GM12878 (cell line): ENCODE measurements at places on chromosomes 11 and 22. TPM values are rescaled to one million over a fixed set of nuclear protein-coding genes. Genes with fewer than 3 reads are reported as not detected.

GRCh38 chr11:72208281-72208680, 8.3 kb upstream of the FOLR2 start:
- no peak for DNase-seq
- H3K27ac ChIP-seq, result no peak overlapping the region

- peaks cover 35% of the 10 kb centered on the region for H3K4me1 ChIP-seq
- no peak overlapping the region for H3K4me3 ChIP-seq
- H3K27me3 ChIP-seq, result no peaks in the 10 kb centered on the region
- DNase-seq, result peak; percentile 76
- H3K27ac ChIP-seq, result peak overlapping the region; percentile 56
- no peaks in the 10 kb centered on the region; the same call in 1 of the 2 replicates for H3K36me3 ChIP-seq
Observed at GRCh38 chr11:61028135-61028729, 56.8 kb downstream of the CD6 start.

DNA sequence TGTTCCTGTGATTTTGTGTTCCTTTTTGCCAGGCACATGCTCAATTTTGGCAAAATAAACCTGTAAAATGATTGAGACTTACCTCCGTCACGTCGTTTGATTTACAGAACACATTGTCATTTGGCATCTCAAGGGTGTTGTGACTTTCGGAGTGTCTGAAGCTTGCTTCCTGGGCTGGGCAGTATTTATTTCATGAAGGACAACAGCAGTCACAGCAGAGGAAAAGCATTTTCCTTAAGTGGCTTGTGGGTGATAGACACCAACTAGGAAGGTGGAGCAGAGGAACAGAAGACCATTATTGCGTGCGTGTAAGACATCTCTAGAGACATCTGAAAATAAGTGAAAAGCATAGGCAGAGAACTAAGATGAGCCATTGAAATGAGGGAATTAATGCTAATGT, 80.2 kb downstream of the SLC36A4 start:
- no peaks in the 10 kb centered on the region for H3K36me3 ChIP-seq
- H3K27me3 ChIP-seq, result no peaks in the 10 kb centered on the region
- DNase-seq, result no peak
- H3K4me3 ChIP-seq, result no peak overlapping the region
- no peak overlapping the region for H3K27ac ChIP-seq

GRCh38 chr22:38314933-38315822, 2.1 kb downstream of the CSNK1E start:
- peak overlapping the region; percentile 82 for H3K4me3 ChIP-seq
- peaks cover 47% of the 10 kb centered on the region for H3K4me1 ChIP-seq
- peak overlapping the region; percentile 85 for H3K27ac ChIP-seq
- no peak for DNase-seq
- no peaks in the 10 kb centered on the region for H3K27me3 ChIP-seq

DNA sequence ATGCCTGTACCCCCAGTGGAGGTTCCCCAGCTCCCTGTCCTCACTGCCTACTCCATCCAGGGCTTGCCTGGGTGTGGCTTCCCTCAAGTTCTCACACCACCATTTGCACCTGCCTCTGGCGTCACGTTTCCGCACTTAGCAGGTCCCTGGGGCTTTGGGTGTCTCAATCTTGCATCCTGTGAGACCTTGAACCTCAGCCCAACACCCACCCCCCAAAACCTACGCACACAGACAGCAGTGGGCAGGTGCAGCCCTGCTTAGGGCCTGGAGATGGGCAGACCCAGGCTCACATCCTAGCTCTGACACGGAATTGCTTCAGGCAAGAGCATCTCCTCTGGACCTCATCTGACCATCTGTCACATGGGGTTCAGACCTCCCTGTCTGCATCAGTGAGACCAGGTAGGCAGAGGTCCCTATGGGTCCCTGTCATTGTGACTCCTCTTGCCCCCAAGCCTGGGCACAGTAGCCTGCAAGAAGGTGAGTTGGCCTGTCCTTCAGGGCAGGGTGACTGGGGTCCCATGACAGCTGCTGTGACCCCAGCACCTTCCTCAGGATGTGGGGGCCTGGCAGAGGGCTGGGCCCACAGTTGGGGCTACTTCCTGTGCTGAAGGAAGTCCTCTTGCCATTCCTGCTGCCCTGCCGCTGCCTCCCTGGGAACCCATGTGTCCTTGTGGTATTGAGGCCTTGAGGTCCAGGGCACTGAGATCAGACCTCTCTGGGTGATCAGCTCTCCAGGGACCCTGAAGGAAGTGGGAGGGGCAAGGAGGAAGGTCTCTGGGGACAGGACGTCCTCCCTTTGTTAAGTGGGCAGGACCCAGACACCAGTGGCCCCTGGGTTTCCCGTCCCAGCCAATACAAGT, 2.0 kb downstream of the SIPA1 start:
- H3K4me3 ChIP-seq, result peak overlapping the region; percentile 85
- H3K27ac ChIP-seq, result peak overlapping the region; percentile 89
- H3K27me3 ChIP-seq, result no peaks in the 10 kb centered on the region

DNA sequence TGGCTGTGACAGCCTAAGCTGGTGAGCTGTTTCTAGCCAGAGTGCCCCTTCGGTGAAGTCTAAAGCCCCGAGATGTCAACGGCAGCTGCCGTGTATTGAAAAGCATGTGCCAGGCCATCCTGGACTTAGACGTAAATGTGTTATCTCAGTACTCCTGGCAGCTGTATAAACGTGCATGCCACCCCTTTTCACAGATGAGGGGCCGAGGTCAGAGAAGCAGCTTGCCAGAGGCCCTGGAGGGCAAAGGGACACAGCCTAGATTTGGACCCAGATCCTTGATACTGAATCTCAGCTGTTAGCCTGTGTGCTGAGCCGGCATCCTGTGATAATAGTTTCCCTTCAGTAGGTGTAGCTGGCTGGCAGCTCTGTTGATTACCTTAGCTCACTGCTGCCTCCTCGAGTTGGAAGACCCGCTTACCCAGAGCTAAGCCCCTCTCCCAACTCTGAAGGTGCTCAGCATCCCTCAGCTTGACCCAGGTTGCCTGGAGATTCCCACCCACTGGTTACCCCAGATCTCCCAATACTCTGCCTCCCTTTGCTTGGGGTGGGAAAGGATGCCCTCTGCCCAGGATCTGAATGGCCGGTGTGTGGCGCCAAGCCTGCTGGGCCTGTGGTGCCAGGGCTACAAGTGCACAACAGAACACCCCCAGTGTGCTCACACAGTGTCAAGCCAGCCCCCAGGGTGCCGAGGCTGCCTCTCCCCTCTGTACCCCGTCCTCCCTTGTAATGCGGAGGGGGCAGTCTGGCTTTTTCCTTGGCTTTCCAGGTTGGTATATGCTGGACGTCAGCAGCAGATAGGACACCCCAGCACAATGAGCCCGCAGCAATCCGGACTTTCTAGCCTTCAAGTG, 59.8 kb upstream of the WNT7B start:
- peak overlapping the region; percentile 88 for H3K27ac ChIP-seq
- H3K36me3 ChIP-seq, result no peaks in the 10 kb centered on the region
- H3K4me1 ChIP-seq, result peaks cover 9% of the 10 kb centered on the region
- no peak for DNase-seq
- H3K4me3 ChIP-seq, result peak overlapping the region; percentile 91

DNA sequence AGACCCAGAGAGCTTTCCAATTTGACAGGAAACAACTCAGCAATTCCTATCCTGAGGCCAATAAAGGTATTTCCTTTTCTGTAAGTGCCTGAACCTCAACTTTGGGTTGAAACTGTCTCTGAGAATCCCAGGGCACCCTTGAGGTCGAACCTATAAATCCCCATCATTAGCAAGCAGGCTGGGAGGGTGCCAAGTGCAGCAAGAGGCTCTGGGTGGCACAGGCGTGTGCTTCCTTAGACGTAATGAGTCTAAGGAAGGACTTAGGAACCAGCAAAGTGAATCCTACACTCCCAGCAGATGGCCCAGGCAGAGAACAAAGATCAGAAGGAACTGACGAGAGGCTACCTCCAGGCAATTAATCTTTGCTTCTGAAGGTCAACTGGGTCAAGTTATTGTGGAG, 234.3 kb upstream of the NARS2 start:
- no peak overlapping the region for H3K27ac ChIP-seq
- H3K4me3 ChIP-seq, result no peak overlapping the region
- no peaks in the 10 kb centered on the region for H3K36me3 ChIP-seq
- DNase-seq, result no peak
- H3K4me1 ChIP-seq, result no peaks in the 10 kb centered on the region
- no peaks in the 10 kb centered on the region for H3K27me3 ChIP-seq

TRPM5 gene
- total RNA-seq, result not detected in 2 replicates

PHLDA2 gene
- 0.27 and 0.49 TPM in 2 replicates for total RNA-seq

GRCh38 chr11:41309111-41309522, 150.3 kb downstream of the LRRC4C start:
- no peak overlapping the region for H3K4me3 ChIP-seq
- no peaks in the 10 kb centered on the region; the same call in 1 of the 2 replicates for H3K27me3 ChIP-seq
- H3K36me3 ChIP-seq, result no peaks in the 10 kb centered on the region
- no peak overlapping the region for H3K27ac ChIP-seq

DNA sequence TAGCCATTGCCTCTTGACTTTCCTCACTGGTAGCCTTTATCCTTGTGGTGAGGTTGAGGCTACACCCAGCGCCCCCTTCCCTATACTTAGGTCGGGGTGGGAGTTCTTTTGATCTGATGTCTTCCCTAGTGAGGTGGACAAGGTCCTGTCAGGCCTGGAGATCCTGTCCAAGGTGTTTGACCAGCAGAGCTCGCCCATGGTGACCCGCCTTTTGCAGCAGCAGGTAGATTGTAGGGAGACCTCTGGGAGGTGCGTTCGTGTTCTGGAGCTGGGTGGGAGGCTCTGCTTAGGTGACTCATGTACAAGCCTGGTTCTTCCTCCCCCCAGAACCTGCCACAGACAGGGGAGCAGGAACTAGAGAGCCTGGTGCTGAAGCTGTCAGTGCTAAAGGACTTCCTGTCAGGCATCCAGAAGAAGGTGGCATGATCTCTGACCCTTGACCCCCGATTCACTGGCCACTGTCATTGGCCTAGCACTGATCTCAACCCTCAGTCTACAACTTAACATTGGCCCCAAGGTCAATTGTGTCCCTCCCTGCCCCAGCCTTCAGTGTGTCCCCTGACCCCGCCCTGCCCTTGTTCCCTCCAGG, 4.9 kb downstream of the INPPL1 start:
- no peak for DNase-seq
- no peak overlapping the region for H3K27ac ChIP-seq
- peaks cover 22% of the 10 kb centered on the region for H3K36me3 ChIP-seq
- peaks cover 8% of the 10 kb centered on the region for H3K4me1 ChIP-seq
- H3K4me3 ChIP-seq, result no peak overlapping the region

IGLL1 gene
- total RNA-seq, result not detected in 2 replicates

- no peak for DNase-seq
- H3K4me3 ChIP-seq, result no peak overlapping the region
- no peak overlapping the region for H3K27ac ChIP-seq
- H3K4me1 ChIP-seq, result no peaks in the 10 kb centered on the region
- no peaks in the 10 kb centered on the region for H3K36me3 ChIP-seq
Observed at GRCh38 chr11:95404370-95404769, 173.4 kb upstream of the SESN3 start.

NFRKB gene
- total RNA-seq, result 21.7 TPM in 2 replicates

FIBIN gene
- not detected in 2 replicates for total RNA-seq

RIMBP3C gene
- 0.23 and 0.24 TPM in 2 replicates for total RNA-seq

GRCh38 chr11:47924184-47924691, 56.1 kb upstream of the PTPRJ start:
- H3K36me3 ChIP-seq, result no peaks in the 10 kb centered on the region
- no peak overlapping the region for H3K27ac ChIP-seq
- no peaks in the 10 kb centered on the region for H3K27me3 ChIP-seq

GRCh38 chr11:90243534-90243933, 20.7 kb upstream of the CHORDC1 start:
- 0 out of 2 replicates have a peak, but pooled peaks cover 3% of the 10 kb centered on the region for H3K27me3 ChIP-seq
- H3K36me3 ChIP-seq, result no peaks in the 10 kb centered on the region
- DNase-seq, result no peak
- no peak overlapping the region for H3K4me3 ChIP-seq
- no peak overlapping the region for H3K27ac ChIP-seq
- H3K4me1 ChIP-seq, result no peaks in the 10 kb centered on the region

DNA sequence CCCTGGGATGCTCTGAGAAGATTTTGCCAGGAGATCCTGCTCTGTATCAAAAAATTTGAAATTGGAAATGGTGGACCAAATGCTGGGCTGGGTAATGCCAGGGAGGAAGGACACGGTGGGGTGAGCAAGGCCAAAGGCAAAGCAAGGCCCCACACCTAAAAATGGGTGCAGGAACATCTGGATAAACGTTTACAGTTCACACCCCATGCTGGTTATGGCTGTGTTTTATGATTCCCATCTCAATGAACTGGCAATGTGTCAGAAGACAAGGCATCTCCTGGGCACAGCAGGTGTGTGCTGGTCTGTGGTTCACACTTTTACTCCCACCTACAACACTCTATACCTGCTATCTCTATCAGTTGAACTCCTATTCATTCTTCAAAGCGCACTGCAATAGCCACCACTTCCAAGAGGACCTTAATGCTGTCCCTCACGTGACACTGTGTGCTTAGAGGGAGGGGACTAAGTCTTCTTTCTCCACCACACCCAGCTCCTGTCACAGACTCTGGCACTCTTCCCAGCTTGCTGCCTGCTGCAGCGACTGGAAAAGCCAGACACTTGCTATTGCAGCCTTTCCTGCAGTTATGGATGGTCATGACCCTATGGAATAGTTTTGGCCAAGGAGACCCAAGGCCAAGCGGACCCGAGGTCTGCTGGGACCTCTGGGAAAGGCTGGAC, 277.5 kb downstream of the CTTN start:
- H3K4me3 ChIP-seq, result no peak overlapping the region
- H3K27ac ChIP-seq, result no peak overlapping the region
- H3K4me1 ChIP-seq, result no peaks in the 10 kb centered on the region
- DNase-seq, result no peak

DNA sequence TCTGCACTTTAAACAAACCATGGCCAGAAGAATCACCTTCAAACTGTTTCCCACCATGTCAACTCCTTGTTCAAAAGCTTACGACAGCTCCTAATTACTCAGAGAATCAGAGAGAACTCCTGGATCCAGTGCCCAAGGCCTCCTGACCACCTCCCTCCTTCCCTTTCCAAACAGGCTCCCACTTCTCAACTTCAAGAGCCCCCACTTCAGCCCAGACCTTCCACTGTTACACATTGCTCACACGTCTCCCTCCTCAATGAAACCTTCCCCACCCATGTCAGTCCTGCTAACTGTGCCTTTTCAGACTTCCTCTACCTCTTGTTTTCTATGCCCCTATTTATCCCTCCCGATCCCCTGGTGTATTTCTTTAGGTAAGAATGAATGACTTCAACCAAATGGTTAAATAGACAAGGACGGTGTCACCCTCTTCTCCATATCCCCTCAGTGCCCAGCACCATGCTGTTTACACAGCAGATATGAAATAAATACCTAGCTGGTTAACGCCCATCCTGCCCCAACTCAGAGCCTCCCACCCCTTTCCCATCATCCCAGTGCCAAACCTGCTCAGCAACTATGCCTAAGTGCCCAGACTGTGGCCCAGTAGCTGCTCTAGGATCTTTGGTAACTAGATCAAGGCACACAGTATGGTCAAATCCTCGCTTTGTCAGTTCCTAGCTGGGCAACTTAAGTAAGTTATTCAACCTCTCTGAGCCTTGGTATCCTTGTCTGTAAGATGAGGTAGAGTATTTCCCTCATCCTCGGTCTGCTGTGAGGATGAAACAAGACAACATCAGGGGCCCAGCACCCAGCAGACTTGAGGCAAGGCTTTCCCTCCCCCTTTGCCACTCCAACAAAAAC, 36.8 kb downstream of the PLEKHA7 start:
- no peak for DNase-seq
- H3K4me3 ChIP-seq, result no peak overlapping the region
- no peak overlapping the region for H3K27ac ChIP-seq
- H3K27me3 ChIP-seq, result no peaks in the 10 kb centered on the region
- no peaks in the 10 kb centered on the region for H3K4me1 ChIP-seq
- no peaks in the 10 kb centered on the region for H3K36me3 ChIP-seq

MUC6 gene
- total RNA-seq, result 0.03 and 0.19 TPM in 2 replicates

GRCh38 chr22:29634847-29635246, 31.4 kb downstream of the NF2 start:
- peaks cover 6% of the 10 kb centered on the region for H3K36me3 ChIP-seq
- no peak overlapping the region for H3K27ac ChIP-seq
- no peaks in the 10 kb centered on the region for H3K27me3 ChIP-seq
- DNase-seq, result no peak
- no peak overlapping the region for H3K4me3 ChIP-seq

- H3K36me3 ChIP-seq, result no peaks in the 10 kb centered on the region; the same call in 1 of the 2 replicates
- H3K4me3 ChIP-seq, result peak within 1 kb of the TSS; percentile 95
Observed at GRCh38 chr22:50627642-50628542, at the start of gene ARSA. Gene ARSA, minus strand, starts transcription at chr22:50628152. Its CDS starts 373 bp downstream, at chr22:50627779.
